NCI-H226 (cell line): ENCODE measurements at places on chromosomes 13 and 19.
A peak's percentile ranks its signal among the peaks of the same experiment; 100 is the strongest.

- DNase-seq: peak; percentile 93
These were observed 94.1 kb downstream of the STK24 start for GRCh38 chr13:98482476-98483444.

GRCh38 chr19:44939668-44940067 is 2.4 kb upstream of the APOC4 start:
- DNase-seq: no peak

- no peak for DNase-seq
These were observed 364.1 kb downstream of the FOXO1 start for GRCh38 chr13:40302351-40302750.

DNA sequence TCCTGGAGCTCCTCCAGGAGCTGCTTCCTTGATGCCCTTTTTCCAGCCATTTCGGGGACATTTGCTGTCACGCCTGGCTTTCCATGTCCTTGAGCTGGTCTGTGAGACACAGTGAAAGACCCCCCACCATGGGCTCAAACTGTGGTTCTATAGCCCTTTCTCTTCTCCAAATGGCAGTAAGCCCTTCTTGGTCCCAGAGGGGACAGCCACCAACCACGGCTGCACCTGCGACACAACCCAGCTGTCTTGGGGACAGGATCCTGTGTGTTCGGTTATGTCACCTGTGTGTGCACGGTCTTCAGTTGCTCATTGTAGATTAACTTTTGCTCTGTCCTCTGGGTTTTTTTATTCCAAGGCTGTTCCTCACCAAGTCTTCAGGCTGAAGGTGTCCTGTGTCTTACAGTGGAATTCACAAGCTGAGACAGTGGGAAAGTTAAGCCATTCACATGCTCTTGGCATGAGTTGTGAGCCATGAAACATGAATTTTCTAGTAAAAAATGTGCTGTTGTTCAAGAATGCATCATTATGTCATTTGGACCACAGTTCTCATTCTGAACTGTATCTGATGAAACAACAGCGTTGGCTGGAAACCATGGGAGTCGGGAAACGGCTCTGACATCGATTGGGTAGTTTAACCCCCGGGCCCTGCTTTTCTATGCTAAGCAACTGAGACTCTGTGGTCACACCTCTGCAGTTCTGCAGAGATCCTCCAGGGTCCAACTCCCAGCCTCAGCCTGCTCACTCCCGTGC is 129.5 kb upstream of the MCF2L start:
- no peak for DNase-seq

DNA sequence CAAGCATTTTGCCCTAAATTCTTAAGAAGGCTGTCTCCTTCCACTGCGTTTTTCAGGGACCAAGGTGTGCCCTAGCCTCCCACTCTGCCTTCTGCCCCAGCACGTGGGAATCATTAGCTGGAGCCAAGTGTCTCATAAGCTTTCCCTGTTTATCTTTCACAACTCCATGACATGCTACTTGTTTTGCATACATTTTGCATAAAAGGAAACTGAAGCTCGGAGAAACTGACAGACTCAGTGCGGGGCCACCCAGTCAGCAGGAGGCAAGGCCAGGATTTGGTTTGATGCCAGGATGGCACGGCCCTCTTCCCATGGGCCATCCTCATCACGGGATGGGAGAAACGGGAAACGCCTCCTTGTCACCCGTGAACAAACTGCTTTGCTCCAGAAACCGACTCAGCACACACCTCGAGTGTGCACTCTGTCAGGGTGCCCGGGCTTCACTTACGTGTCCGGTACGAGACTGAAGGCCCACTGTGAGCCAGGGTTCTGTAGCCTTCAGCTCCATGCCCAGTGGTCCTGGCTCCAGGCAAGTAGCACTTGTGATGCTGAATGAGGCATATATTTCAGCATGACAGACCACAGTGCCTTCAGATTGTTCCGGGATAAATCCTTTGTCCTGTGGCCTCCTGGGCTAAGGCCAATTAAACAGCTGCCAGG is 9.6 kb downstream of the CEBPA start:
- no peak for DNase-seq

GRCh38 chr19:50943074-50943828 is 9.6 kb downstream of the KLK5 start:
- DNase-seq: peak; percentile 31

- DNase-seq: no peak
These were observed 9.8 kb downstream of the LILRB2 start for GRCh38 chr19:54271106-54271505.

DNA sequence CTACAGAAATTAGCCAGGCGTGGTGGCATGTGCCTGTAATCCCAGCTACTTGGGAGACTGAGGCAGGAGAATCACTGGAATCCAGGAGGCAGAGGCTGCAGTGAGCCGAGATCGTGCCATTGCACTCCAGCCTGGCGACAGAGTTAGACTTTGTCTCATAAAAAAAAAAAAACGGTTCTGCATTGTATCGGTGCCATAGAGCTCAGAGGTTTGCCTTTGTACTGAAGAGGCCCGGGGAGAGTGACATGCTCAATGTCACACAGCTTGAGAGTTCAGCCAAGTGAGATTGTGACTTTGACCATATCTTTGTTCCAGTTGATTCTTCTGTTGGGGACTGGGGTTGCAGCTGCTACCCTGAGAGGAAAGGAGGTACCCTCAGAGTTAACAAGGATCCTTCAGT is 4.3 kb downstream of the HAUS8 start:
- no peak for DNase-seq
